CD4-positive, alpha-beta T cell treated with Interleukin-15 for 4 hours (primary cell): ENCODE measurements at places on chromosomes 3 and 15.

DNA sequence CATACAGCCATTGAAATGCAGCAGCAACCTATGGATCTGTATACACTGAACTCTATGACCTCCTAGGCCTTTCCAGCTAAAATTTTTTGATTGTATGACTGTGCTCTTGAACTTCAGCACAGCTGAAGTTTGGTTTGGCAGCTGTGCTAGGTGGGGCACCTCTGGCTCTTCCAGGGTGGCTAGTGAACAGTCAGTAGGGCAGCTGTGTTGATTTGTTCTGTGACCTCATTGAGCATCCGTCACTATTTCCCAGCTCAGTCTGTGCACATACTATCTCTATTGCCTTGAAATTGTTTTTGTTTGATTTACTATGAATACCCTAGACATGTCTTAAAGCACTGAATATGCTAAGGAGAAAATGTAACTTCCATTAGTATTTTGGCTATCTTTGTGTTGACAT lies 363.2 kb upstream of the NAALADL2 start:
- DNase-seq = no peak

DNA sequence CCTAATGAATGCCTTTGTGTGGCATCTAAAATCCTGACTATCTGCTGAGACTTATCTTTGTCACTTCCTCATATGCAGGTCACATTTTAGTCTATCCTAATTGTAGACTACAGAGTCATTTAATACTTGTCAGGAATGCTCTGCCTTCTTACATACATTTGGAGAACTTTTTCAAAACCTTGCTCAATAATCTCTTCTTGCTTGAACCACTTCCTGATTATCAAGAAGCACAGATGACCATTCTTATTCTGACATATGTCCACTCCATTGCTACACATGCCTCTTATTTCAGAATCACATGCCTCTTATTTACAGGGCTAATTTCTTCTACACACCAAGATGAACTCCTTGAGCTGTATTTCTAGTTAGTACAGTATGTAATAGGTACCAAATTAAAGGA lies 400.3 kb downstream of the TBC1D5 start:
- DNase-seq = no peak

GRCh38 chr3:69250014-69250413 lies 127.6 kb upstream of the LMOD3 start:
- peak; percentile 43 for DNase-seq

- DNase-seq = no peak
Observed at GRCh38 chr3:20182206-20182605, 3.8 kb downstream of the SGO1 start.

DNA sequence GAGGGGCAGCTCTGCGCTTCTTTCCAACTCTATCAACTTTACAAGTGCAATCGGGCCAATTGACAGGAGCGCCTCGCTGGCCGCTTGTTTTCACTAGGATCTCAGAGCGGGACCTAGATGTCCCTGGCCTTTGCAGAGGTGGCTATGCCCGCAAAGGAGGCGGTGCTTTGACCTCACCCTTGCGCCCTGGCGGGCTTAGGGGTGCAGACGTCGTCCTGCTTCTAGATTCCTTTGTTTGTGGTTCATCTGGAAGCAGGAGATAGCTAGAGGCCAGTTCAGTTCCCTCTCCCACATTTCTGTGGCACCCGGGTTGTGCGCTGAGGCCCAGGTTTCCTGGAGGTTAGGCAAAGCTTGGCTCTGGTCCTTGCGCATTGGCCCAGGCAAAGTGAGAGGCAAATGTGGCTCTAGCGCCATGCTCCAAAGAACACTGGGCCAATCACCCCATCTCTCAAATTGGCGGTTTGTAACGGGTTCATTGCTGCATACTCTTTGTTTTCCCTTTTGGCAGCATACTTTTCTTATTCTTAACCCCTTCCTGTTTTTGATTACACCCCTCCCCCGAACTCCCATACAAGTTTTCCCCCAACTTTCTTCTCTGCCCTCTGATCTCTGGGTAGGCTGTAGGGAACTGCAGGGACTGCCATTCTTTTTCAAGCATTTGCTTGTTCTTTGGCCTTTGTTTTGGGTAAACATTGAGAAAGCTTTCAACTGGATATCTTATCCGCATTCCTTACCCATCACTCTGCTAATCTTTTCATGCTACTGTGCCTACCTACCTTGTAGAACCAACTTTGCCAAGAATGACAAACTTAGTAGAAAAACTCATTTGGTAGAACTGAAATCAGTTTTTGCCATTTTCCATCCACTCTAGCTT lies 1.4 kb downstream of the PPM1L start:
- DNase-seq = no peak

DNA sequence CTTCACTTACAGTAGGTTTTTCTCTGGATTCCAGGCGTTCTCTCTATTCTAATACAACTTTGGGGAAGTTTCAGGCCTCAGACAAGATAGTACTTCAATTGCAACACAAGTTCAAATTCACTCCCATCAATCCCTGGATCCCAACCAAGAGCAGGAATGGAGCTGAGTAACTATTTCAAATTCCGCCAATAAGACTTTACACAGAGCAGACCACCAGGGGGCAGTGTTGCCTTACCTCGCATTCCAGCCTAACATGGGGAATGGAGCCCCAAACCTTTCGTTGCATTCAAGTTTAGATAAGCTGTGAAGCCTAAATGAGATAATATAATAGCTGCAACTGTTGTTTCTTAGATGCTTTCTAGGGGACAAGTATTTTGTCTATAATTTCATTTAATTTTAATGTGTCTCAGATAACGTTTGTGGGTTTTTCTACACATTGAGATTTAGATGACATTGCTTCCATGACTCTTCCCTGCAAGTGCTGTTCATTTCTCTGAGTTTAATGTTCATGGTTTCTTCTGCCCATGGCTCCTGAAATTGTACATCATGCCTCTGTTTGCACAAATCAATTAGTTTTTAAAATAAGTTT lies 186.7 kb downstream of the NSUN3 start:
- DNase-seq = peak; percentile 53

DNA sequence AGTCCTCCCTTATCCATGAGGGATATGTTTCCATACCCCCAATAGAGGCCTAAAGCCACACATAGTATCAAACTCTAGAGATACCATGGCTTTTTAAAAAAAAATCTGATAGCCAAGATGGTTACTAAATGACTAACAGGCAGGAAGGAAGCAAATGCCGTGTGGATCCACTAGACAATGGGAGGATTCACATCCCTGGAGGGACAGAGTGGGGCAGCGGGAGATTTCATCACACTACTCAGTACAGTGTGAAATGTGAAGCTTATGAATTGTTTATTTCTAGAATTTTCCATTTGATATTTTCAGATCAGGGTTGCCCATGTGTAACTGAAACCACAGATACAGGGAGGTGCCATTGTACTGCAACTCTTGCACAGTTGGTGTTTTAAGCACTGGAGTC lies 826.6 kb downstream of the SQOR start:
- no peak for DNase-seq

DNA sequence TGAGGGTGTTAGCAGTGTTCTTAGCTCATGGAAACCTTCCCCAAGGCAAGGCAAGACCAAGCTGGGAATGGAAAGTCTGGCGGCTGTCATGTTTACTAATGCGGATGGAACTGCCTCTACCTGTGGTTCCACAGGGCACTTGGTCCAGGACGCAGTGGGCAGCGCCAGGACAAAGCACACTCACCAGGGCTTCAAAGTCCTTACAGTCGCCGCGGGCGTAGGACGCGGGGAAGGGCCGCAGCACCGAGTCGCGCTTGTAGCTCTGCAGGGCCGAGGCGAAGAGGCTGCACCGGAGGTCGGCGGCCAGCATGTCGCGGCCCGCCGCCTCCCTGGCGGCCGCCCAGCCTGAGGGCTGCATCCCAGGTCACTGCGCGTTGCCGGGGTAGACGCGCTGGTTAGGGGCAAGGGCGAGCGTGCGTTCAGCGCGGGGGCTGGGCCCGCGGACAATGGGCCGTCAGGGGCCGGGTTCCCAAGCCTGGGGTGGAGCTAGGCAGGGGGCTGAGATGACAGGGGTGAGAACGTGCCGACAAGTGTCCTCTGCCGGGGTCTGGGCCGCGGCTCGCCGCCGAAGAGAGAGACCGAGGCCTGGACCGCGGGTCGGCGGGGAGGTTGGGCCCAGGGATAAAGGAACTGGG lies 497 bp downstream of the PARP16 start:
- peak; percentile 3 for DNase-seq

DNA sequence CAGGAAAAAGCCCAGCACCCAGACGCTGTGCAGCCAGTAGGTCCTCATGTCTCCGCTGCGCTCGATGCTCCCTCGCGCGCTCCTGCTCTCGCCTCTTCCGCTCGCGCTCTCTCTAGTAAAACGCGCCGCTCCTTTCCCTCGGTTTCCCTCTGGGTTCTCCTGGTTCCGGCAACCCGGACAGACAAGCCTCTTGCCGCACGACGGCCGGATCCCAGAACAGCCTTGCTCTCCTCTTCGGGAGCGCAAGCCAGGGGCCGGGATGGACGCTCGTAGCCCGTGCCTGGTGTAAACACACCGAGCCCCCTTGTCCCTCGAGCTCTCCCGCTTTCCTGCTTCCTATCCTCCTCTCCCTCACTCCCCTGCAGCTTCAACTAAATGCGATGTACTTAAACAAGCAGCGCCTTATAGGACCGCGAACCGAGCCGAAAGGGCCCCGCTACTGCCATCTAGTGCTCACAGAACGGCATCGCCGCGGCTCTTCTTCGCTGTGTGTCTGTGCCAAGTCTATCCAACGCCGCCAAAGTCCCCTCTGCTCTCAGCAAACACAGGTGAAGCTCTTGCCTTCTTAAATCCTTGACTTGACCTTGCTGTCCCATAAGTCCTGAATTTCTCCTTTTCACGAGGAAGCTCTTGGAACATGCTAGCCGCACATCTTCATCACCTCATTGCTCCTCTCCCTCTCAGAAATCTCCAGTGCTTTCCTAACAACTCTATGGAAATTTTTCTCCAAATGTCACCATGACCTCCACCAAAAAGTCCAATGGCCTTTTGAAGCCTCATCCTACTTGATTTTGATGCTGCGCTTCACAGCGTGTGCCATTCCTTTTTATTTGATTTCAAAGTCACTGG lies 1037.2 kb downstream of the IGSF11 start:
- peak; percentile 13 for DNase-seq

GRCh38 chr3:149663966-149664365 lies 6.1 kb upstream of the WWTR1 start:
- DNase-seq = no peak

DNA sequence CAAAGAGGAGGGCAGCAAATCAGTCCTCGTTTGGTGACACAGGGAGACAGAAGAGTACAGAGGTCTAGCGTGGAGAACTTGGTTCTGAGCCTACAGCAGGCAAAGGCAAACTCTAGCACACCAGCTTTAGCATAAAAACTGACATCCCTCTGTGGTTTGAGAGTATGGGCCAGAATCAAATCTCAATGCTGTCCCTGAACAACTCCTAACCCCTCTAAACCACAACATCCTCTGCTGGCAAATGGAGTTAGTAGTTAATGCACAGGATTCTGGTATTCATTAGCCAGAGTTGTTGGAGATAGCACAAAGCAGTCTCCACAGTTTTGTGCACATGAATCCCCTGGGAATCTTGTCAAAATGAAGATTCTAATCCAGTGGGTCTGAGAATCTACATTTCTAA lies 315.8 kb downstream of the NTRK3 start:
- DNase-seq = no peak

GRCh38 chr3:150765949-150766720 lies 3.2 kb upstream of the SIAH2 start:
- DNase-seq = no peak

- DNase-seq = no peak
Observed at GRCh38 chr15:55226127-55226526, 29.4 kb upstream of the RSL24D1 start.

DNA sequence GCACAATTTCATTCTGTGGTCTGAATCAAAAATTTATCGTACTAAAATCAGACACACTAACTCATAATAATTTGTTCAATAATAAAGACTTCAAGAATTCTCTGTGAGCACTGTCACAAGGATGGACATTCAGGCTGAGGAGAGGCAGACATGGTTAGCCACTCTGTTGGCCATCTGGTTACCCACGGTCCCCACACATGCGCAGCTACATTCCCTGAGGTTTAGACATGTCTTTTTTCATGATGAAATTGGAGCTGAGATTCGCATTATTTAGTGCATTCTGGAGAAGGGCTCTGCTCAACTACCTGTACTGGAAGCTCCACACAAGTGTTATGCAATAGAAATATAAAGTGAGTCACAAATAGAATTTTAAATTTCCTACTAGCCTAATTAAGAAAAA lies 156.9 kb downstream of the SUCNR1 start:
- no peak for DNase-seq

- no peak for DNase-seq
Observed at GRCh38 chr15:70017801-70018200, 79.9 kb downstream of the TLE3 start.

GRCh38 chr15:81224232-81224631 lies 27.6 kb downstream of the IL16 start:
- DNase-seq = no peak

GRCh38 chr3:150351398-150351797 lies 56.7 kb upstream of the TSC22D2 start:
- DNase-seq = no peak

DNA sequence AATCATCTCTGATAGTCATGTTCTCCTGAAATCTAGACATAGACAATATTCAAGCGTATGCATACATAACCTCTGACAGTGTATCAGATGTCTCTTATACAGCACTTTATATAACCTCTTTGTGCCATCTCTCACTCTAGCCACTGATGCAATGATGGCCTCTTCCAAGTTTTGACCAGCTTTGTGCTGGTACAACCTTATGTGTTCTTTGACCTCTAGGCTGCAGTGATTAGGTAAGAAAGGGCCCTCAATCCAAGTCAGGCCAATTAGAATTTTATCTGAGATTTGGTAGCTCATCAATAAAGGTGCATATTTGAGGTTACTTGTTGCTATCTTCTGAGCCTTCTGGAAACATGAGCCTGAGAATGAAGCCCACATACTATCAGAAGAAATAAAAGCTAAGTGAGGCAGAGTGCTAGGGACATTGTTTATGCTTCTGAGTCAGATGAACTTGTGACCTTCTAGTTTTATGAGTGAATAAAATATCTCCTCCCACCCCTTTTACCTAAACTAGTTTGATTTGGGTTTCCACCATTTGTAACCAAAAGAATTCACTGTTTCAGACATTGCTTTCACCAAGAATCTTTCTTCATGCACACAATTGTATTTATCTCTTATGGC lies 283.2 kb upstream of the SUCLG2 start:
- DNase-seq = no peak

GRCh38 chr3:50495609-50496423 lies 7.6 kb downstream of the CACNA2D2 start:
- no peak for DNase-seq

- DNase-seq = no peak
Observed at GRCh38 chr3:148466143-148466542, 231.6 kb upstream of the AGTR1 start.

GRCh38 chr3:14222457-14222856 lies 43.8 kb downstream of the LSM3 start:
- no peak for DNase-seq

- DNase-seq = no peak
Observed at GRCh38 chr3:131636266-131636775, 133.6 kb upstream of the MRPL3 start.

DNA sequence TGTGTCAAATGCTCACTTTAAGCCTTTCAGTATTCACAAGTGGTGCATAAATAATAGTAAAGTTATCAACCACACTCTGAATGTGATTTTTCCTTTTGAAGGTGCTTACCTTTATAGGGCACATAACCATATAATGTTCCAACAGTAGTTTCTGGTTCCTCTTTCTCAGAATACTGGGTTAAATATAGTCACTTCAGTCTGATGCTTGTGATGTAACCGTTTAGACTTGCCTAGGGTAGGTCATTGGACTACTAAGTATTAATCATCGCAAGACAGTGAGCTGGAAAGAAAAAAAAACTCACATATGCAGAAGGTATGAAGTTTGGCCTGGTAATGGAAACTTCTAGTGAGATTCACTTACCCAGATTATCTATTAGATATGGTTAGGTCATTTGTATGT lies 1.9 kb downstream of the KBTBD8 start:
- peak; percentile 36 for DNase-seq
